MV-4-11 (cell line): ENCODE measurements at places on chromosomes 5 and 9.

DNA sequence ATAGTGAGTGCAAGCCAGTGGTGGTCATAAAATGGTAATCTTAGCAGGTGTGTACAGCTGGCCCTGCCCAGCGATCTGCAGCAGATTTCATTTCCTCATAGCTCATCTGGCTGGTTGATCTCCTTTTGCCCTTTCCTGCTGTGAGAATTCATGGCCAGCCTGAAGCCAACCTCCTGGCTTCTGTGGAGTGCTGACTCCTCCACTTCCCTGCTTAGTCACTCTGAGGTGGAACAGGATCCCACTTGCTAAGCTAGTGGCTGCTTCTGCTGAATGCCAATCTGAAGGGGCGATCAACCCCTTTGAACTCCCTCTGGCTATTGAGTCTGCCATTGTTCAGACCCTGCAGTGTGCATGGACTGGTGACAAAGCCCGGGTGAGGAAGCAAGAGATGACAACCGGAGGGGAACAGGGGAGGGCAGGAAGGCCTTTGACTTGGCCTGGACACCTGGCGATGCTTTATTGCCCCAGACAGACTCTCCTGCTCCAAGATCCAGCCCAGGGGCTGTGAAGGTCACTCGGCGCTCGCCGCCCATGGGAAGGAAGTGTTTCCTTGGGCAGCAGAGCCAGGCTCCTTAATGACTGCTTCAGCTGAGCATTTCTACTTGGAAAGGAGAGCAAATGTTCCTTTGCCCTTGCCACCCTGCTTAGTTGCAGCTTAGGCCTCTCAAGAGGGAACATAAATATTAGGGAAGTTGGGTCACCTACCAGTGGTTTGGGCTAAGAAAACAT is 341.1 kb downstream of the ZSWIM6 start:
- no peak for DNase-seq

DNA sequence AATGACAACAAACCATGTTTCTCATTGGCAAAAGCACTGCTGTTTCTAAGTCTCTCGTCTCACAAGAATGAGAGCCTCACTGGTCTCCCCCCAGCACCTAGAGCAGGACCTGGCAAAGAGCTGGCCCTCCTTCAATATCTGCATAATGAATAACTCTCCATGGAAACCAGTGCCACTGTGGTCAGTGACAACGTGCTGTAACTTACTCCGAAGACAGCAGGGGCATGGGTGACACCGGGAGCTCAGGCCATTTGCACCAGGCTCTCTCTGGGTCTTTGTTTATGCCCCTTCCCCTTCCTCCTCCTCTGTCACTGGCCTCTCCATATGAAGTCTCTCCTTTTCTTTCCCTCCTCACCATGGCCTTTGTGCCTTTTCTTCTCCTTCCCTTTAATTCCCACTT is 33.3 kb downstream of the TAS2R1 start:
- DNase-seq = no peak

DNA sequence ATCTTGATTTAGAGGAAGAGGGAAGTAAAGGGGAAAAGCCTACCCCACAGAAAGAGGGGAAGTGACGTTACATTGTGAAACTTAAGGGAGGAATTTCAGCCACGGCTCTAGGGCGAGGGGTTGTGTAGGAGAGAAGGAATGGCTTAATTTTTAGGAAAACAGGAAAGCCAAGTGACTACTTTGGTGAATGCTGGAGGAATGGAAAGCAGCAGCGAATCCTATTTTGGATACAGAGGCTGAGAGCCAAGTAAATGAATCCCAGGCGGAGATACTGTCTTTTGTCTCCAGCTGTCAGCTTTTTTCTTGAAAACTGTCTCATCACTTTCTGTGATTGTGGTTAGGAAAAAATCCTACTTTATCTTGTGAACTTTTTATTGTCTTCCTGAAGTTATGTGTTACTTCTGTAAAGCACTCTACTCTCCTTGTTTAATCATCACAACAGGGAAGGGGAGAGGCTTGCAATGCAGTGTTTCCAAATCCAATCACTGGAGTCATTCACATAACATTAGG is 188.4 kb downstream of the TSSK1B start:
- DNase-seq = peak; percentile 61

- DNase-seq = no peak
Observed at GRCh38 chr5:118015511-118015910, 972.8 kb downstream of the DTWD2 start.

DNA sequence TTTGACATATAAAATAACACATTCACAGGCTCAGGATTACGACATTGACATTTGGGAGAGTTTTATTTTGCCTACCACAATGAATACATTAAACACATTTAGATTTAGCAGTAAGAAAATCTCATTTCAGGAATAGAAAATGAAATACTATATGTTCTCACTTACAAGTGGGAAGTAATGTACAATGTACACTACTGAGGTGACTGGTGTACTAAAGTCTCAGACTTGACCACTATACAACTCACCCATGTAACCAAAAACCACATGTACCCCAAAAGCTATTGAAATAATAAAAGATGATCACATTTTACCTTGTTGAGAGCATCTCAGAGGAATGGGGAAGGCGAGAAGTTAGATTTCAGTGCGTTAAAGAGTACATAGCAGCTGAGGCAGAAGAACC is 1202.4 kb upstream of the SEMA6A start:
- no peak for DNase-seq

DNA sequence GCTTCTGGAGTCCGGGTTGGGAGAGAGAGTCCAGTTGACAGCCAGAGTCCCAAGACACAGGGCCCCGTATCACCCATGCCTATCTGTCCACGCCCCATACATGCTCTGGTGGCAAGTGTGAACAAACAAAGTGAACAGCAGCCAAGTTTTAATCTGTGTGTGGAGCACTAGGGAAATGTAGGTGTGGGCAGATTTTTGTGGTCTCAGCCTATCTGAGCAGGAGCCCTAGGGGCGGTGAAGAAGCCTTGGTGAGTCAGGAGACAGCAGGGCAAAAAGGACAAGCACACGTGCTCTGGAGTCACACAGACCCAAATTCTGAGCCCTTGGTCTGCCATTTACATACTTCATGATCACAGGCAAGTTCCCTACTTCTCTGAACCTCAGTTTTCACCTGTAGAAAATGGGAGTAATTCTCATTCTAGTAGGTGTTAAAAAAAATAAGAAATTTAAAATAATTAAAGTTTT is 23.2 kb downstream of the EGR1 start:
- DNase-seq = no peak

DNA sequence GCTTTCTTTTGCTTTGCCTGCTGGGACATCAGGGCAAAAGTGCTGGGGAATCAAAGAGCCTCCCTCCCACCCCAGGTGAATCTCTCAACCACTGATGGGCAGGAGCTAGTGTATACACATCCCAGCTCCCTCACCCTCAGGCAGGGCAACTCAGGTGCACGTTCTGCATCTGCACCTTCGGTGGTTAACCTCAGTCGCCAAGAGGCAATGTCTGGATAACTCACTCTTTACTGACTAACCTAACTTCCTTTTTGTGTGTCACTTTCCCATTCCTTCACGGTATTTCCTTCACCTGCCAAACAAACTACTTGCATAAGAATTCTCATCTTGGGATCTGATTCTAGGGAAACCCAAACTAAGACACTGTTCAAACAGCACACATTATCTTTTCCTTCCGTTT is 26.3 kb downstream of the CNTFR start:
- DNase-seq = no peak

- DNase-seq = no peak
Observed at GRCh38 chr5:174191850-174192655, 146.5 kb downstream of the NSG2 start.

GRCh38 chr9:113635586-113635985 is 172.1 kb downstream of the RGS3 start:
- DNase-seq = no peak

- DNase-seq = no peak
Observed at GRCh38 chr5:138755084-138755748, 2.0 kb downstream of the CTNNA1 start.

DNA sequence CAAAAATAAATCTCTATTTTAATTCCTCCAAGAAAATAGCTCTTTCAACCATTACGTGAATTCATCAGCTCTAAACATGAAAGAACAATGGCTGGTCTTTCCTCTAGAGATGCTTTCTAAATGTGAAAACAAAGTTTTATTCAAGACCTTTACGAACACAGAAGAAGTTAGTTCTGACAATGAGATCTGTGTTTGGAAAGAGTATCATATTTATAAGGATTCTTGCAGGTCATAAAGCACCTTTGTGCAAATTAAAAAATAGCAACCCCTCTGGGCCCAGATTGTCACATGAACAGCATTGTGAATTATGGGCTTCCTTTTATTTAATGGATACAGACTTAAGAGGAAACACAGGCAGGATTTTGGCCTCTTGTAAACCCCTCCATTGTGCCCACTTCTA is 17.7 kb upstream of the FTMT start:
- DNase-seq = no peak

GRCh38 chr9:91085517-91086291 is 276.0 kb downstream of the AUH start:
- peak; percentile 98 for DNase-seq

GRCh38 chr9:92467511-92467910 is 14.8 kb downstream of the ASPN start:
- no peak for DNase-seq

DNA sequence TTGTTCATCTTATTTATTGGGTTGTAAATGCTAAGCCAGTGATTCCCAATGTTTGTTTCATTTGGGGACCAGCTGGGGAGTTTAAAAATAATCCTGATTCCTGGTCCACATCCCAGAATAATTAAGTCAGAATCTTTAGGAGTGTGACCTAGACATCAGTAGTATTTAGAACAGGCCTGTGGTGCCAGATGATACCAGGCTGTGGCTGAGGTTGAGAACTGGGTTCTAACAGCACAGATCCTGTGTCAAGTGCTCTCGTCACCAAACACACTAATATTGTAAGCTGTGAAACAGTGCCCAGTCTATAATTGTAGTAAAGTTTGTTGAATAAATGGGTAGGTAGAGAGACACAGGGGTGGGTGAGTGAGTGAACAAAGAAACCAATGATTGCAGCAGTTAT is 172.1 kb upstream of the PPP1R2B start:
- DNase-seq = no peak

DNA sequence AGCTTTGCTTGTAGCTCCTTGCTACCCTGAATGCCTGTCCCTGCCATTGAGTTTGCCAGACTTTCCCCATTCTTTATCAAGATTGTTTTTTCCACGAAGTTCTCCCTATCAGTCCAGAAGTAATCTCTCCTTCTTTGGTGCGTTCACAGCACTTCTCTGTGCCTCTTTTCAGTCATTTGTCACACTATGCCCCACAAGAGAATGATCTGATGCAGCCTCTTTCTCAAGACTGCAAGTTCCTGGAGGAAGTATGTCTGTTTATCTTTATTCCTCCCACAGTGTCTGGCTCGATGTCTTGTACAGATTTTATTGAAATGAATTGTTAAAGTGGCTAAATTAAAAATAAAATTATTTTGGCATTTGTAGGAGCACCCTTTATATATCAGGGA is 99.3 kb downstream of the CCDC192 start:
- no peak for DNase-seq

- DNase-seq = no peak
Observed at GRCh38 chr5:6859951-6860638, 146.9 kb downstream of the TENT4A start.

DNA sequence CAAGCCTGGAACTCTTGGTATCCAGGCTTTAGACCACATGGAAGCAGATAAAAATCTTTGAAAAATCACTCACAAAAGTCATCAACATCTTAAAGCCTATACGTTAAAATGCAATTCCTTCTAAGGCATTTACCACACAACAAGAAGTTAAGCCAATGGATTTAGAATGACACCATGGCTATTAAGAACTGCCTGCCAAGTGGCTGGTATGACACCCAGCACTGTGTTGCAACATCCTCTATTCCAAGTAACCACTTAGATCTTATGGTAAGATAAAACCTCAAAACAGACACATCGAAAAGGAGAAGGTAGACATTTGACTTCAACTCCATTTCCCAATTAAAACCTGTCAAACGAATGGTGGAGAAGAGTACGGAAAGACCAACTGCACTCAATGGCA is 344.2 kb upstream of the SLC30A5 start:
- DNase-seq = peak; percentile 98

DNA sequence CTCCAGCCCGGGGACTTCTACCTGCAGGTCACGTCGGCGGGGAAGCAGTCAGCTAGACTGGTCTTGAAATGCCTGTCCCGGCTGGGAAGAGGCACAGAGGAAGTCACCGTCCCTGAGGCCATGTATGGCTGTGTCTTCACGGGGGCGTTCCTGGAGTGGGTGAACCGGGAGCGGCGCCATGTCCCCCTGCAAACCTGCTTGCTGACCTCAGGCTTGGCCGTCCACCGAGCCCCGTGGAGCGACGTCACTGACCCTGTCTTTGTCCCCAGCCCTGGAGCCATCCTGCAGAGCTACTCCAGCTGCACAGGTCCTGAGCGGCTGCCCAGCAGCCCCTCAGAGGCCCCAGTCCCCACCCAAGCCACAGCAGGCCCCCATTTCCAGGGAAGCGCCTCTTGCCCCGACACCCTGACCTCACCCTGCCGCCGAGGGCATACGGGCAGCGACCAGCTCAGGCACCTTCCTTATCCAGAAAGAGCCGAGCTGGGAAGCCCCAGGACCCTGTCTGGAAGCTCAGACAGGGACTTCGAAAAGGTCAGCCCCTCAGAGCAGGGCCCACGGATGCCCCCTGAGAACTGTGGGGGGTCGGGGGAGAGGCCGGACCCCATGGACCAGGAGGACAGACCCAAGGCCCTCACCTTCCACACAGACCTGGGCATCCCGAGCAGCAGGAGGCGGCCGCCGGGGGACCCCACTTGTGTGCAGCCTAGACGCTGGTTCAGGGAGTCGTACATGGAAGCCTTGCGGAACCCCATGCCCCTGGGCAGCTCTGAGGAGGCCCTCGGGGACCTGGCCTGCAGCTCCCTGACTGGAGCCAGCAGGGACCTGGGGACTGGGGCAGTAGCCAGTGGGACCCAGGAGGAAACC is 47.8 kb downstream of the PLEKHG4B start:
- DNase-seq = no peak

DNA sequence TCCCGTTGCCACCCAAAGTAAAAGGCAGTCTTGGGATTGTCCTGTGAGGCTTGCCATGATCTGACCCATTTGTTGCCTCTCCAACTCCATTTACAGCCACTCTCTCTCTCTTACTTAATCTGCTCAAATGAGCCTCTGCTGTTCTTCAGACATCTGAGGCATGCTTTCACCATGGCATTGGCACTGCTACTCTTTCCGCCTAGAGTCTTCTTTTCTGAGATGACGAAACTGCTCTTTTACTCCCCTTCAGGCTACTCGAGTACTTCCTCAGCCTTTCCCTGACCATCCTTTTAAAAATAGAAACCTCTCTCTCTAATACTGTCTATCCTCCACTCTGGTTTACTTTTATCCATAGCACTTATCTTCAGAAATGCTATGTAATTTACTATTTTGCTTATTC is 9.0 kb downstream of the FOCAD start:
- peak; percentile 72 for DNase-seq

DNA sequence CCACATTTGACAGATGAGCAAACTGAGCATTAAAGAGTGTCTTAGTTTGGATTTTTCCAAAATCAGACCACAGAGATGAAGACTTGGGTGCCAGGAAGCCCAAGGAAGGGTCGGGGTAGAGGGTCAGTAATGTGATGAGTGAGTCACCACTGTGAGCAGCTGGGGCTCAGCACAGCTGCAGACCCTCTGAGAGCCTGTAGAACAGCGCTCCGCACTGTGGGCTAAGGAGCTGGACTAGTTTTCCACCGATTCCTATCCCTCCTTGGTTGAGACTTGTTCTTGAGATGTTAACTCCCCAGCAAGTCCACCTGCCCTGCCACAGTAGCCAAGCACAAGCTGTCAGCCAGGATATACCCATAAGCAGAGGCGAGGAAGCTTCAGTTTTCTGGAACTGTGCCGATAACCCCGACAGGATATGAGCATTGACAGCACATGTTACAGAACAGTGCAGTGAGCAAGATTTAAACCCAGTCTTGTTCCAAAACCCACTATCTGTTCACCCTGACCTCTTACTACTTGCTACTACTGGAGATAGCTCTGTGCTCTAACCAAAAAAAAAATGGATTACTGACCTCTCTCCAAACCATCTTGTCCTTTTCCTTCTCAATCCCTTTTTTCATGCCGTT is 31.8 kb downstream of the EGFLAM start:
- no peak for DNase-seq
